Activated CD8-positive, alpha-beta T cell treated with anti-CD3 and anti-CD28 coated beads, Interleukin-2, amount 10 ng/mL, durations not matched to agents 7 days and 5 days (primary cell): ENCODE measurements at places on chromosomes 5 and 9. TPM values are rescaled to one million over a fixed set of nuclear protein-coding genes. Genes with fewer than 3 reads are reported as not detected.

DNA sequence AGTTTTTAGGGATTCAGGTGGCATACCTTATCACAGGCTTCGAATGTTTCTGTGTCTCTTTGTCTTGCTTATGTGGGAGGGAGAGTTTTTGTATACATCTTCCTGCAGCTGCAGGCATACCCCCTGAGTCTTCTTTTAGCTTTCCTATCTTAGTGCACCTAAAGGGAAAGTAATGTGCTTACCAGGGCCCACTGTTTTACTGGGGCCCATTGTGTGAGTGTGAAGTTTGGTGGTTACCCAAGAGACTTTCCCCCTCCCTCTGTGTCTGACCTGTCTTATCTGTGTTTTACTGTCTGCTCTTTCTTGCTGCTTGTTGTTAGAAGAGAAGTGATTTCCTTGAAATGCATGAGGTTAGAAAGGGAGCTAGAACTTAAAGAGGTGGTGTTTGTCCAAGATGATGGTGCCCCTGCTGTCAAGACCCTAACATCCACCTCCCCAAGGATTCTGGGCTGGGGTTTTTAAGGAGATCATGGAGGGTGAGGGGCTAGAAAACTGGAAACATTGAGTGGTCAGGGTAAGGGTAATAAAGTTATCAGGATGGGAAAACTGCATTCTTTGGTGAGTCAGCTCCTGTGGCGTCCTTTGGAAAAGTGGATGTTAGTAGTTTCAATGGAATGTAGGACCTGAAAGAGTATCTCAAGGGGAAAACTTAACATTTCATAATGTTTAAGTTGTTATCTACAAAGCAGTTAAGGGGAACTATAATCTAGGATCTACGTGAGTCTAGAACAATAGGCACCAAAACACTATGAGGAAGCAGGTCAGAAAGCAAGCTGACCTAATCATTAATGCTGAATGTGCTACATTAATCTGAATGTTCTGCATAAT is 583.5 kb upstream of the TUSC1 start:
- no peak for DNase-seq

- no peak for DNase-seq
These were observed 36.0 kb downstream of the SCGB3A1 start for GRCh38 chr5:180555168-180555921.

DNA sequence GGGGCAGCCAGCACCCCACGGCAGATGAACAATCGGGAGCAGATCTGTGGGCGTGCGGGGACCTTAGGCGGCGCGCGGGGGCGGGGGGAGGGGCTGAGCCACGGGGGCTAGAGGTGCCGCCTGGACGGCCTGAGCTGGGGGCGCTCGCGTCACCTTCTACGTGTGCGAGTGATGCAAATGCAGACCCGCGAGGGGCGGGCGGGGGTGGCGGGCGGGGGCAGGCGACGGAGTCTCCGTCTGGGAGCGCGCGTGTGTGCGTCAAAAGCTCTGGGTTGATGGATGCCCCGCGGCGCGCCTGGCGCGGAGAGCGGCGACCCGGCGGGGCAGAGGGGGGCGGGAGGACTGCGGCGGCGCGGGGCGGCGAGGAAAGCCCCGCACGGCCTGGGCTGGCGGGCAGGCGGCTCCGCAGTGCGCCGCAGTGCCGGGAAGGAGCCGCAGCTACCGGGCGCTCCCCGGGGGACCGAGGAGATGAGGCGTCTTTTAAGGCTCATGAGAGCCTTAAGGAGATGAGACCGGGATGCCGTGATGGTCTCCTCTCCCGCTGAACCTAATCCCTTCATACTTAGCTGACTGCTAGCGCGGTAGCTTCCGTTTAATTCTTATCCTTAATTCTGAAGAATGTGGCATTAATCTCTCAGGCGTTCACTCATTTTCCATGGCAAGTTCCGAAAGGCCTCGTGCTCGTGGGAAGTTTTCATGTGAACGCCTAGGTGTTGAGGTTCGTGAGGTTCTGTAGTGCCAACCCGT is 1.5 kb downstream of the SV2C start:
- DNase-seq, result no peak

GRCh38 chr5:157559301-157559700 is 16.3 kb downstream of the ADAM19 start:
- no peak for DNase-seq

DNA sequence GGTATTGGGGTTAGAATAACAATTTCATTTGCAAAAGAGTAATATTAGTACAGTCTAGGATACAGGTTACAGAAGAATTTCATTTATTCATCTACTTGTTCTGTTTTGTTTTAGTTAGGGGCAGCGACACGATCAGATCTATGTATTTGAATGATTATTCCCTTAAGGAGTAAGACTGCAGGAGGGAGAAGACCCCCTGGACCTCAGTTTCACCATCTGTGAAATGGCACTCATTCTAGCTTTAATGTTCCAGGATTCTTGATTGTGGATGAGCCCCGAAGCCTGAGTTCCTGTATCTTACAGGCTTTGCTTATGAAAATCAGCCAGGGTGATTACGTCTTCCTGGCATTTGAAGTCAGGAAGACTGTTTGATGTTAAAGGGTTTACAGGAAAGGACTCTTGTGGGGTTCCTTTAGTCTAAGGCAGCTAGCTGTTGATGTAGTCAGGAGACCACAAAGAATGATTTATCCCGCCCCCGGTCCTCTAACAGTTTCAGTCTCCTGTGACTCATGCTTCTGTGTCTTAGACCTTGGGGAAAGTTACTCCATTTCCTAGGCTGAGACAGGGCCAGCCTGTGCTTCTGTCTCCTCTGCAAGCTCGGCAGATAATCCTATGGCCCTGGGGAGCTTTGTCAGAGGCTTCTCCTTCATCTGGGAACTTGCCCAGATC is 11.5 kb downstream of the SMIM3 start:
- DNase-seq, result peak; percentile 78

DNA sequence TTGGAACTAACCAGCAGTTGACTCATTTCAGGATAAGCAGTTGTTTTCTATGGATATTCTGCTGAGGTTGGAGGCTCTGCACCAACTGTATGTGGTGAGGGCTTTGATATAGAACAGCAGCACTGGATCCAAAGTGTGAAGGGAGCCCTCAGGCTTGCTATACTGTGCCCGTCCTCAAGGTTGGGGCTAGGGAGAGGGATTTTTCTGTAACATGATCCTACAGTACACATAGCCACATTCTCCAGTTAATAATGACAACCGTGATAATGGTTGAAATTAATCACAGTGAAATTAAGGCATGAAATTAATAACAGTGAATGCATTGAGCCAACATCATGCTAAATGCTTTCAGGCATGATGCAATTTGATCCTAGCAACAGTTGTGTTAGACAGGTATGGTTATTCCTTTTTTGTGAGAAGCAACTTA is 36.7 kb downstream of the ARHGAP26 start:
- no peak for DNase-seq

GRCh38 chr5:73201547-73202513 is 28.8 kb downstream of the TMEM174 start:
- peak; percentile 74 for DNase-seq

- no peak for DNase-seq
These were observed 624.1 kb downstream of the ISL1 start for GRCh38 chr5:52007230-52007858.

DNA sequence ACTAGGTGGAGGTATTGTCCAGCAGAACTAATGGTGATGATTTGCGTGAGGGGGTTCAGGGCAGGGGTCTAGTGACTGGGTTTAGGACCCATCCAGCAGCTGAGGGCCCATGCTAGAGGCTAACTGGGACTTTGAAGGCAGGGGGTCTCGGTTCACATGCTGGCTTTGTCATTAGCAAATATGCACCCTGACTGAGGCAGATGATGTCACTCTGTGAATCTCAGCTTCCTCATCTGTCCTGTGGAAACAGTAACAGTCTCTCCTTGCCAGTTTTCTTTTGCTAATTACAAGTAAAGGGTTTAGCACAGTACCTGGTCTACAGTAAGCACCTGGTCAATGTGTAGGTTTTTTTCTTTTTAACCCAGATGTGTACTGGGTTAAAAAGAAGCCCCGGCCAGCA is 5.2 kb downstream of the SH2D3C start:
- no peak for DNase-seq

DNA sequence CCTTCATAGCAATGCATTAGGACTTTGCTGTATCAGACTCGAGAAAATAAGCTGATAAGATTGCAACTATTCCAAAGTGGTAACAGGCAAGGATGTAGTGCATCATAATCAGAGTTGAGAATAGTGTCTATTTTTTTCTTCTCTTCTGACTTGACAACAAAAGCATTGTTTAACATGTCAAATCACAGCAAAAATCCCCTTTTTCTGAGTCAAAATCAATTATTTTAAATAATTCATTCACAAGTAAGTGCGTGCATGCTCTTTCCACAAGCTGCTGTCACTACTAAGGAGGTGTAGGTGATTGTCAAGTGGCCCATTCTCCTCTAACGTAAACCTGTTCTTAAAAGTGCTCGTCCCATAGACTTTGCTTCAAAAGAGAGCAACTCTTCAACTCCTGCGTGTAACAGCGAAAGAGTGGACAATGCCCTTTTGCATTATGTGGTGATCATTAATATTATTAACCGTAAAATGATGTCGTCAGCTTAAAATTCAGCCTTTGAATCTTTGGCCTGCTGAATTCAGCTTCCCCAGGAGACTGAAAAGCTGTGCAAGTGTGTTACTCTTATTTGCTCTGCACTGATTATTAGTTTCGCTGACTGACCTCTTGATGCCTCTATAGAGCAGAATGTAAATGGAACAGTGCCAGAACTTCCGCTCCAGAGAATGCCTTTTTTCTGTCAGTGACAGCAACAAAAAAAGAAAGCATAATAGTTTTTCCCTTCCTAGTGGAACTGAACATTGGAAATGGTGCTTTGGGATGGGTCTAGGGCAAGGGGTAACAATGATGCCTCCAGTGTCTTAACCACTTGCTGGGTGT is 680.8 kb upstream of the SEMA6A start:
- DNase-seq, result no peak

GRCh38 chr5:158560170-158560569 is 539.5 kb downstream of the EBF1 start:
- DNase-seq, result no peak

DNA sequence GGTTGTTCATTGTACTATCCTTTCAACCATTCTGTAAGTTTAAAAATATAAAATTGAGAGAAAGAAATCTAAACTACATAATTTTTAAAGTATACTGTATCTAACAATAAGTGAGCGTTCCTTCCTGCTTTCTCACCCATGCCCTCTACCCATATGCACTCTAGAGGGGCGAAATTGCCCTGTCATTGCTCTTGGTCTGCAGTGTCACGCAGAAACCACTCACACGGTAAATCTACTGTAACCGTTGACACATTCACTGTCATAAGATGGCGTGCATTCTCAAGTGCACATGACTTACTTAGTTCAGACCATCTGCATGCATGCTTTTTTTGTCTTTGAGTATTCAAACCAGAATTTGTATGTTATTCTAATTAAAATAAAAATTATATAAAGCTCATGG is 55.7 kb upstream of the NIPBL start:
- no peak for DNase-seq

- DNase-seq, result no peak
These were observed 1.5 kb upstream of the KCNN2 start for GRCh38 chr5:114360357-114360756.

DNA sequence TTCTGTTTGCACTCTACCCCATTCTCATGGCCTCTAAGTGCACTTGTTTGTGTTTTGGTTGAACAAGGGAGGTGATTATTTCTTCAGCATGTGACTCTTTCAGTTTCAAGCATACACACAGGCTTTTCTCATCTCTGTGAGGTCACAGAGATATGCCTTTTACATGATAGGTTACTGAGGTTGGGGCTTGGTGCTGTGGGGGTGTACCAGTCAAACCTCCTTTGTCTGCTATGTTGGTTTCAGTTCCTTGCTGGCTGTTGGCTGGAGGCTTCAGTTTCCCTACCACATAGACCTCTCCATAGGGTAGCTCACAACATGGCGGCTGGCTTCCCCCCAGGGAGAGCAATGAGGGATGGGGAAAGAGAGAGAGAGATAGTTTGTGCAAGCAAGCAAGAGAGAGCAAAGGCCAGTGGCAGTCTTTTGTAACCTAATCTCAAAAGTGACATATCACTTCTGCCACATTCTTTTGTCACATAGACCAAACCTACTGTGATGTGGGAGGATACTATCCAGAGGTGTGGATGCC is 96.7 kb upstream of the SEMA6A start:
- DNase-seq, result no peak

DNA sequence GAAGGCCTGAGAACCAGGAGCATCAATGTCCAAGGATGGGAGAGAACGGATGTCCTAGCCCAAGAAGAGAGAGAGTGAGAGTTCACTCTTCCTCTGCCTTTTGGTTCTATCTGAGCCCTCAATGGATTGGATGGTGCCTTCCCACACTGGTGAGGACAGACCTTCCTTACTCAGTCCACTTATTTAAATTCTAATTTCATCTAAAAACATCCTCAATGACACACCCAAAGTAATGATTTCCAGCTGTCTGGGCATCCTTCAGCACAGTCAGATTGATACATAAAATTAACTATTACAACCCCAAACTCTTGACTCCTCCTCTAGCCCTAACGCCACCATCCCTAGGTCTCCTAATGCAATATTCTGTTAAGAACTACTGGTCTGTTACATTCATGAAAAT is 122.0 kb downstream of the GAS1 start:
- no peak for DNase-seq

GRCh38 chr9:97954550-97954989 is 16.6 kb upstream of the HEMGN start:
- peak; percentile 71 for DNase-seq

- no peak for DNase-seq
These were observed 6.1 kb upstream of the ZFAND5 start for GRCh38 chr9:72371151-72371550.

GRCh38 chr9:128002959-128003358 is 22.2 kb upstream of the EEIG1 start:
- no peak for DNase-seq

- DNase-seq, result no peak
These were observed 1923.4 kb upstream of the CDH9 start for GRCh38 chr5:28961816-28962215.

DNA sequence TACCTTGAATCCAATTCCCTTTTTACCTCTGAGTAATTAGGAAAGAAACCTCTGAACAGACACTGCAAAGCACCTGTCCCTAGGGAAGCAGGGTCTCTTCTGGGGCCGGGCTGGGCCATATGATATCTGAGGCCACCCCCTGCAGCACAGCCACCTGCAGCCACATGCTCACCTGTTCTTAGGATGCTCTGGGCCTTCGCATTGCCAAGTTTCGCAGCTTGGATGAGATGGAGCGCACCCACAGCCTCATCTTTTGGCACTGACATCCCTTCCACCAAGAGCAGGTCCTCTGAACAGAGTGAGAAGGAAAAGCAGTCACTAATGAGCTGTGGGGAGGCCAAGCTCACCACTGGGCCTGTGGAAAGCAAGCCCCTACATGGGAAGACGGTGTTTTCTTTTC is 27.3 kb downstream of the CLTA start:
- DNase-seq, result no peak

- no peak for DNase-seq
These were observed 390.6 kb downstream of the DNAH5 start for GRCh38 chr5:13553896-13554295.

NR2F1-AS1 gene
- not detected for total RNA-seq

OLFM1 gene
- not detected for total RNA-seq

BARHL1 gene
- total RNA-seq, result not detected

PDCD1LG2 gene
- total RNA-seq, result 0.55 TPM
